ENCODE measurements at places on chromosomes 5 and 9.

- no peak for DNase-seq
Measured at GRCh38 chr5:137699336-137700281, 36.3 kb downstream of the KLHL3 start.

- no peak for DNase-seq
Measured at GRCh38 chr9:12849486-12850003, 74.7 kb downstream of the LURAP1L start.

GRCh38 chr9:103999375-104000062, 94.6 kb upstream of the SMC2 start:
- no peak for DNase-seq

DNA sequence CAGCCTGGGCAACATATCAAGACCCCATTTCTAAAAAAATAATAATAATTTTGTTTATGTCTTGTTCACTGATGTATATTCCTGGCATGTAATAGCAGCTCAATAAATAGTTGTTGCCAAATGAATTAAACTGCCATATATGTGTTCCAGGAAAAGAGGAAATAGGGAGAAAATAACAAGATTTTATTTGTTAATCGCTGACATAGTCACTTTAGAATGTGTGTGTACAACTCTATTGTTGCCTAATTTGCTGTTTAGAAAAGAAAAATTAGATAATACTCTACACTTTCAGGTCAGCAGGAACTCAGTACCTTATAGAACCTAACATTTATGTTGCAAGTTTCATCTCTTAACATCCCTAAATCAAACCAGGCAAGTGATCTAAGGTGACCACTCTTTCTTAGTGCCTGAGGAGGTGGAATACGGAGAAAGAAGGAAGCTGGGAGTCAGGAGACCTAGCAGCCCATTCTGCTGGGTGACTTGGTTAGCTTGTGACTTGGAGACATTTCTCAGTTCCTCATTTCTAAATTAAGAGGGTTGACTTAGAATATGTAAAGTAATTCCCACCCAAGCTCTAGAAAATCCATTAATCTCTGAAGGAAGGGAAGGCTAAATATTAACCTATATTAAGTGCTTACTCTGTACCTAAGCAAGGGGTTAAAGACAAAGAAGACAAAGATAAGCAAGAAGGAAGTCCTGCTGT, 110.3 kb upstream of the IQGAP2 start:
- no peak for DNase-seq

DNA sequence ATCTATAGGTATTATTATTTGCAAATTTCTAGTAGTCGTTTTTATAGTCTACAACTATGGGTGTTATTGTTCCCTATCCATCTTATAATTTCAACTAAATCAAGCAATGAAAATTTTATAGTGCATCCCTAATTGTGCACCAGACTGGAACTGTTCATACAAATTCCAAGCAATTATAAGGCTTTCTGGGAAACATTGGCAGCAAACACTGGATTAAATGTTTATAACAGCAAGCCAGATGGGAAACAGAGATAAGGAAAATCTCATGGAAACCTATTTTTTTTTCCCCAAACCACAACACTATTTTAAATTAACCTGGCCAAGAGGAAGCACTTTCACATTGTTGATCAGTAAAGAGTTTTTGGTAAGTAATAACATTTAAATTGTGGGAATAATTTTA, 524.3 kb downstream of the RASEF start:
- DNase-seq: no peak

GRCh38 chr9:134922932-134923240, 5.2 kb upstream of the FCN1 start:
- no peak for DNase-seq

- no peak for DNase-seq
Measured at GRCh38 chr5:120779674-120780073, 315.6 kb downstream of the PRR16 start.

- DNase-seq: no peak
Measured at GRCh38 chr5:160450164-160450932, 28.7 kb downstream of the PTTG1 start.

GRCh38 chr9:136045595-136046553, 49.2 kb downstream of the NACC2 start:
- no peak for DNase-seq

DNA sequence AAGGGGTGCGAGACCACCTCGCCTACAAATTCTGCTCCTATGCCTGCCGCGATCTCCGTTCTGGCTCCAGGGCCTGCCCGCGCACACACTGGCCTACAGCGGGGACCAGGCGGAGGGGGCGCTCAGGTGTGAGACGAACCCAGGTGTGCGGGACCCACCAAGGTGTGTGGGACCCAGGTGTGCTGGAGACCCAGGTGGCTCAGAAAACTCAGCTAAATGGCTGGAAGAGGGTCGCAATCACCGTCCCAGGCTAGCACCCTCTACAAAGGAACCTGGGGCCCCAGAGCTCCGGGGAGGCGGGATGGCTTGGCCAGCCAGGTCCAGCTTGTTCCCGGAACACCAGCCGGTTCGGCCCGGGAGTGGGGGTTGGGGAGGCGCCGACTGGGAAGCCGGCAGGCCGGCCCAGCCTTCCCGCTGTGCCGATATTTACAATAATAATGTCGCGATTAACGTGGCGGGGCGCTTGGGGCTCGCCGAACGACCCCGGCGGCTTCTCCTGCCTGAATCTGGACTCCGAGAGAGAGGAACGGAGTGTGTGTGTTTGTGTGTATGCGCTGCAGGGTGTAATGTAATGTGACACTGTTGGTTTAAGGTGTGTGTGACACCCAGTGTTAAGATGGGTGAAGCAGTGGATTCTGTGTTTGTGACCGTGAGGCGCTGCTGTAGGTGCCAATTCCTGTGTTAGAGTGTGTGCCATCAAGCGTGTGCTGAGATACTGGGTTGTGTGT, 1.4 kb downstream of the PCDH1 start:
- no peak for DNase-seq

GRCh38 chr9:126342621-126343031, 16.0 kb downstream of the MVB12B start:
- DNase-seq: no peak

DNA sequence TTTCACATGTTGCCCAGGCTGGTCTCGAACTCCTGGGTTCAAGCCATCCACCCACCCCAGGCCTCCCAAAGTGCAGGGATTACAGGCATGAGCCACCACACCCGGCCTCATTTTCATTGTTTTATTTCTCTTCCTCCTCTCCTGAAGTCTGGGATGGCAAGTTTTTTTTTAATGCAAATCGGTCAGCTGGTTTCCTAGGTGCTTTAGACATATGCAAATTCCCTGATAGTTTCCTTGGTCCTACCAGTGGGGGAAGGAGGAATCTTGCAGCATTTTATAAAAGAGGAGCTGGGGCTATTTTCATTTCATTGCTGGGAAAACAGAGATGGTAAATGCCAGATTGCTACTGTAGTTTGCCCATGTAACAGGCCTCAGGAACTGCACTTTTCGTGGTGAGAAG, 179.4 kb downstream of the ACTL7B start:
- DNase-seq: no peak

GRCh38 chr5:37015795-37016666, 139.5 kb downstream of the NIPBL start:
- no peak for DNase-seq

DNA sequence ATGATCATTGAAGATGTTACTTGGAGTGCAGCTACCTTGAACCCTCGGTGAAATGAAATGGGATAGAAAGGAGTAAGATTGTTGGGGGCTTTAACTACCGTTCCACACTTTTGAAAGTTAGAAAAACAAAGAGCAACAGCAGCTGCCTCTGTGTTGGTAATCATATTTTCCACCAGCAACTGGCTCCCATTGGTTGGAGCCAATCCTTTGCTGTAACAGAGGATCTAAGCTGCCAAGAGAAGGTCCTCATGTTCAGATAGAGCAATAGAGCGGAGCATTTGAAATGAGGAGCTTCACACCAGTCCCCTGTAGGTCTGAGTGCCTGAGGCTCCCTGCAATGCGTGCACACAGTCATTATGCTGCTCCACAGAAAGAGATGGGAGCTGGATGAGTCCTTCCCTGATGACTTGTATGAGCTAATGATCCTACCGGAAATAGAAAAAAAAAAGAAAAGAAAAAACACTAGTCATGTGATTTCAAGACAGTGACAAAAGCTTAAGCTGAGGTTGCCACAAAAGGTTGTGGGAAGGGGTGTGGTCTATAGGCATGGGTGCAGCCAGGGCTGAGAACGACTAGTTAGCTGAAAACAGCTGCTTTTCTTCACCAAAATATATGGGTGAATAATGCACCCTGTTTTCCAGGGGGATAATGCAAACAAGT, 300.7 kb downstream of the MLLT3 start:
- DNase-seq: no peak

DNA sequence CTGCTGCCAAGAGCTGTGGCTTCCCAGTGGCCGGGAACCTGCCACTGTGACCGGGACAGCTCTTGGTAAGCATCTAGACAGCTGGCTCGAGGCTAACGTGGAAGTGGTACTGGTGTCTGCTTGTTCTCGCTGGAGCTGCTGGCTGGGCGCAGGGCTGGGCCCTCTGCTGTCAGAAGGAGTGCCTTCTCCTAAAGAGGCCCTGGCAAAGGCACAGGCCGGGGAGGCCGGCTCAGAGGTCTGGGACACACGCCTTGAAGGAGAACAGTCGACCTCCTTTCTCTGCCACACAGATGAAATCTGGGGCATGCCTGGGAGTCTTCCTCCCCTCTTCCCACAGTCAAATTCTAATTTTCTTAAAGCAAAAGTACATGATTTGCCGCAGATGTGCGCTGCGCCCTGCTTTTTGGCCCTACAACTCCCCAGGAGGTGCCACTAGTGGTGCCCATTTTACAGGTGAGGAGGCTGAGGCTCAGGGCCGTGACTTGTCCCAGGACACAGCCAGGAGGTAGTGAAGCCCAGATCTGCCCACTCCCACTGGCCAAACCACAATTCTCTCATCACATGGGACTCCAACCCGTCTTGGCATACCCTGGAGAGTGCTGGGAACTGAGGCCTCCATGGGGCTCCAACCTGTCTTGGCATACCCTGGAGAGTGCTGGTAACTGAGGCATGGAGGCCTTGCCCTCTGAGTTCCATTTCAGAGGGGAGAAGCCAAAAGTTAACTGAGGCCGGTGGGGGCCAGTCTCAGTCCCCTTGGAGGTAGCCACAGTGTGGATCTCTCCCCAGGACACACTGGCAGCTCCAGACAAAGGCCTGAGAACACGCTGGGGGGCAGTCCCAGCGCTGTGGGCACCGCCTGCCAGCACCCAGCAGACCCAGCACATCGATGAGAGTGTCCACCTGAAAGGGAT, 12.0 kb upstream of the RXRA start:
- DNase-seq: no peak

GRCh38 chr9:91783876-91784672, 166.0 kb downstream of the ROR2 start:
- DNase-seq: no peak

DNA sequence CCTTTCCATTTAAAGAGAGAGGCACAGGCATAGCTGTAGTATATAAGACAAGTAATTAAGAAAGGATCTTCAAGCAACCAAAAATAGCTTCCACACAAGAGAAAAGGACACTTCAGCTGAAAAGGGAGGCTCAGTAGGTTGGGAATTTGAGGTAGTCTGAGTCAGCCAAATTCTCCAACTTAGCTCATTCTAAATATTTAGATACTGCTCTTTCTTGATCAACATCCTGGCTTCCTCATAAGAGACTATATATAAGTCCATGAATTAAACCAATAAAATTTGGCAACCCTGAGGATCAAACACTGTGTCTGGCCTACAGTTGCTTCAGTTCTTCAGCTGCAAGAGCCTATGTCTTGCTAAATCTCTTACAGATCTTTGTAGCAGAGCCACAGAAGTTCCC, 17.8 kb downstream of the HINT1 start:
- no peak for DNase-seq

DNA sequence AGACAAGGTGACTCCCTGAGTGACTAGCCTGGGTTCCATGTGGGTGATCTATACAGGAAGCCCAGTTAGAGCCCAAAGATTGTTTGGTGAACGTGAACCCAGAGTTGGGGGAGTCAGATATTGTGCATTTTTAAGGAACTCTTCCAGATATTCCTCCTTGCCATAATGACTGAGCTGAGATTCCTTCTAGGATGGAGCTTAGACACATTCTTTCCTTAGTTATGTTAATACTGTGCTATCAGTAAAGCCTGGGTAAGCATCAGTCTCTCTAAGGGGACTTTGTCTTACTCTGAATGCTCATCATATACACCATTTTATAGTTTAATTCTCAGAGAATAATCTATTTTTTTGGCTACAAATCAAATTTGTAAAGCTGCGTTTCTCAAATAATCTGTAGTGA, 68.1 kb downstream of the FOXB2 start:
- DNase-seq: no peak
